ENCODE measurements at places on chromosomes 13 and 19.

GRCh38 chr19:7652061-7652641 lies 15.2 kb downstream of the STXBP2 start:
- DNase-seq: peak; percentile 85

- no peak for DNase-seq
Measured at GRCh38 chr19:21322528-21322927, 6.7 kb downstream of the ZNF708 start.

GRCh38 chr19:28519218-28519779 lies 693.7 kb downstream of the UQCRFS1 start:
- DNase-seq: no peak

- DNase-seq: no peak
Measured at GRCh38 chr13:100128373-100128772, 39.5 kb downstream of the PCCA start.

DNA sequence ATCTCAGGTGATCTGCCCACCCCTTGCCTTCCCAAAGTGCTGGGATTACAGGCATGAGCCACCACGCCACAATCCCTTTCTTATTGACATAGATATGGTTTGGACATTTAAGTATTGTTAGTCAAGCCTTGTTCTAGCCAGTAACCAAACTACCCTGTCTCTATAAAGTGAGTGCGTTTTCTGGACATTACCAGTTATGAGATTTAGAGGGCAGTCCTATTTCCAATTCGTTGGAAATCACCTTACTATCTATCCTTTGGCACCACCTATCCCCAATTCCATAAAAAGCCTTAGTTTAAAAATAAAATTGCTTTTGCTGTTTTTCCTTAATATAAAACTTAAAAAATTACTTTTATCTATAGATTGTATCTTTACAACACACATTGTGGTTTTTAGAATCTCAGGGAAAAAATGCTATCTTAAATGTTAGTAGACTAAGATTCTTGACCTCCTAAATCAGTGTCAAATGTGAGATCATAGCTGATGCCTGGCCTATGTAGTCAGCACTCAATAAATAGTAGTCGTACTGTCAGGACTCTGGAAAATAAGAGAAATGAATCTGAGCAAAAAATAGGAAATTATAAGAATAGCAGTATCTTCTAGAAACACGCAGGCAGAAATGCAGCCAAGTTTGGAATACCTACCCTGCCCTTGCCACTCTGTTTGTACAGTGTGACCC lies 57.0 kb downstream of the NUFIP1 start:
- peak; percentile 6 for DNase-seq

DNA sequence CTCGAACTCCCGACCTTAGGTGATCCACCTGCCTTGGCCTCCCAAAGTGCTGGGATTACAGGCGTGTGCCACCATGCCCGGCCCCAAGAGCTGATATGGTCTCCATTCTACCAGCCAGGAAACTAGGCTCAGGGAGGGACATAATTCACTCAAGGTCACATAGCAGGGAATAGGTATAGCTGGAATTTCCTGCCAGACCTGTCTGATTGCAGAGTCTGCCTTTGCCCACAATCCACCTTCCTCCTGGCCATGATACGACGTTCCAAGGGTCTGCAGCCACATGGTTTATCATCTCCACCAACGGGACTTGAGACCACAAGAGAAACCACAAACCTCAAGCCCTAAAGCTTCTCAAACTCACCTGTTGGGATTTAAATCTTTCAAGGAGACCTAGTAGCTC lies 32.0 kb downstream of the ZNRF4 start:
- no peak for DNase-seq

DNA sequence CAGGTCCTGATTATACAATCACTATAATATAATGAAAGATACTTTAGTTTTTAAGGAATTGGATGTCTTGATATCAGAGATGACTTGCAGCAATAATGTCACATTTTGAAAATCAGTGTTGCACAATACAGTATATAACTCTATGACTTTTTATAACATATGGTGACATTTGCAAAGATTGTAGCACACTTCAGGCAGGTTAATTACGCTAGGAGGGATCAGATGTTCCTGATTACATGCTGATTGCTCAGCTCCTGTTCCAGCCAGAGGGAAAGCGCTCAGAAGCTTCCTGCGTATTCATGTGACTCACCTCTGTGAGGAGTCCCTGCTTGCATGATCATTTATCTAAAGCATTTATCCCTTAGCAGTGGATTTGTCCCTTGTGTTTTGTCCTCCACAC lies 265.6 kb downstream of the GPC5 start:
- DNase-seq: no peak

DNA sequence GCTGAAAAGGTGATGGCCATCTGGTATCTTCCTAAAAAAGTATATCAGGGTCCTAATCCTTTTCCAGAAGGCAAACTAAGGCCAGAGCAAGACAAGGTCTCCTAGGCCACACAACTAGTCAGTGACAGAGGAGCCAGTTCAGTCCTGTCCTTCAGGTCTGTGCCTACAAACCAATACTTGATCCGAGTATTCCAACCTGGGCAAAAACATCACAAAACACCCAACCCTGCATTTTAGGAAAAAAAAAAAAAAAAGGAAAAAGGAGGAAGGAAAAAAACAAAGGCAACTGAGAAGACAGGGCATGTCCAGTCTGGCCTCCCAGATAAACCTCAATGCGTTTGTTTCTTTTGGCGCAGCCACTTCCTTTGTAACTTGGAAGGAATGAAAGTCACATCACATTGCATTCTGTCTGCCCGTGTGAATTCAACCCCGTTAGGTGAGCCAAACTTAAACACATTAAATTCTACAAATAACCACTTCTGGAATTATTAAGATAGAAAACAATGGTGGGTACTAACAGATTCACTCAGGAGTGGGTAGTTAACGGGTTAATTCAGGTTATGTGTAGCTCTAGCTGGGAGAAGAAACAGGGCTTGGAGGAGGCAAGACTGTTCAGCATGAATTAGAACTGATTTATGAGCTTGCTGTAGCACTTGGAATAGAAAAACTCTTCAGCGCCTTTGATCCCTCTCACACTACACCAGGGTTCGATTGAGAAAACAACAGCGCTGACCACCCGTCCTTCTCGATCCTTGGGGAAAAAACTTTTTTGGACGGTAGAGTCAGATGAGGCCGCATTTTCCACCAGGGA lies 43.0 kb upstream of the HNRNPA1L2 start:
- peak; percentile 41 for DNase-seq

DNA sequence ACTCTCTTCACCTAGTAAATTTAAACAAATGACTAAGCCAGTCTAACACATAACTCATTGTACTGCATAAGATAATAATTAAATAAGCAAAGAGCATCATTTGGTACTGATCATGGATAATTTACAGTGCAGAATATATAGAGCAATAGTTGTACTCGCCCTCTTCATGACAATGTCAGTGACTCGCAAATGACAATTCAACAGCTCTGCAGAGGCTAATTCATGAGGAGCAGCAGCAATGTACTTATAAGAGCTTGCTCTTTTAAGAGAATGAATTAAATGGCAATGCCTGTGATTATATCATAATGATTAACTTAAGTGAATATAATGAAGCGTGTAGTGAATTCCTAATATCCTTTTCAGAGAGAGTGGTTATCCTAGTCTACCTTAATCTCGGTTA lies 284.5 kb upstream of the PCDH20 start:
- DNase-seq: no peak

GRCh38 chr19:29336425-29336824 lies 123.5 kb upstream of the UQCRFS1 start:
- DNase-seq: no peak

- DNase-seq: peak; percentile 100
Measured at GRCh38 chr19:6393074-6393982, at the start of gene GTF2F1. Gene GTF2F1 (minus strand): TSS chr19:6393164. CDS start chr19:6392995, 169 bp downstream.
